ENCODE measurements at places on chromosomes 2 and 18.

GRCh38 chr2:84971510-84972206 is 697 bp downstream of the KCMF1 start:
- DNase-seq: peak; percentile 79

DNA sequence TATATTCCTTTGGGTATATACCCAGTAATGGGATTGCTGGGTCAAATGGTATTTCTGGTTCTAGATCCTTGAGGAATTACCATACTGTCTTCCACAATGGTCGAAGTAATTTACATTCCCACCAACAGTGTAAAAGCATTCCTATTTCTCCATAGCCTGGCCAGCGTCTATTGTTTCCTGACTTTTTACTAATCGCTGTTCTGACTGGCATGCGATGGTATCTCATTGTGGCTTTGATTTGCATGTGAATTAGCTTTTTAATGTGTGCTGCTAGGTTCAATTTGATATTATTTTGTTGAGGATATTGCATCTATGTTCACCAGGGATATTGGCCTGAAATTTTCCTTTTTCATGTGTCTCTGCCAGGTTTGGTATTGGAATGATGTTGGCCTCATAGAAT is 67.4 kb upstream of the VRK2 start:
- peak; percentile 30 for DNase-seq

- DNase-seq: peak; percentile 77
Measured at GRCh38 chr2:74188018-74188601, 9.4 kb upstream of the MOB1A start.

GRCh38 chr2:191738667-191739066 is 60.7 kb downstream of the NABP1 start:
- DNase-seq: peak; percentile 43

DNA sequence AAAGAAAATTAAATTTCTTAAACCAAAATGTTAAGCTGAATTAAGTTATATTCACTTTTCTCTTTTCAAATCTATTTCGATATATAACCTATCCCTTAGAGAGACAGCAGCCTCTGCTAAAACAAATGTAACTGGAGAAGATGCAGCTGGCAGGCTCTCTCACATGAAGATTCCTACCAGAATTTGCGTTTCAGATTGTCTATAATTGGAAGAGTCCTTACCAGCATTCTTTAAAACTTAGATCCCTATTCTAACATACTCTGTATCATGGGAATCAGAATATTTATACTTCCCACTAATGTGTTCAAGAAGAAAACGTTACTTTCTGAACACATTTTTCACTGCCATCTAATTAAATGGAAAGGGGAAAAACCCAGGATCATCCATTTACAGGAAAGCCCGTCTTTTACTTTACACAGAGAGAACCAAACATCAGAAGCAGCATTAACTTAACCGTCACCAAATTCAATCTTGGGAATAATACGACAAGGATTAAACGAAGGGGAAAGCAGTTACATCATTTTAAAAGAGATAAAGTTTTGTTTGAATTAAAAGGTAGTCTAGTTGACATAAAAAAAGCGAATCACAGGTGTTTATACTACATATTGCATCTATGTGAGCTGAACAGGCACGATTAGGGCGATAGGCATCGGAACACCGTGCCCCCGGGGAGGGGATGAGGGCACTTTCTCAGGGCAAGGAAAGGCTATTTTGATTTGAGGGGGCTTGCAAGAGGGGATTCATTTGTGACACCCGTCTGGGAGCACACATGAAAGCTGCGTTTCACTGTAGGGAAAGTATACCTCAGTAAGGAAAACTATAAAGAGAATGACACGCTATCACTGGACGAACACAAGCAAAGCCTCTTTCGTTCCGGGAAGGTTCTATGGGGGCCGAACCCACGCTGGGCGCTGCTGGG is 1.3 kb downstream of the PTPN2 start:
- DNase-seq: no peak

DNA sequence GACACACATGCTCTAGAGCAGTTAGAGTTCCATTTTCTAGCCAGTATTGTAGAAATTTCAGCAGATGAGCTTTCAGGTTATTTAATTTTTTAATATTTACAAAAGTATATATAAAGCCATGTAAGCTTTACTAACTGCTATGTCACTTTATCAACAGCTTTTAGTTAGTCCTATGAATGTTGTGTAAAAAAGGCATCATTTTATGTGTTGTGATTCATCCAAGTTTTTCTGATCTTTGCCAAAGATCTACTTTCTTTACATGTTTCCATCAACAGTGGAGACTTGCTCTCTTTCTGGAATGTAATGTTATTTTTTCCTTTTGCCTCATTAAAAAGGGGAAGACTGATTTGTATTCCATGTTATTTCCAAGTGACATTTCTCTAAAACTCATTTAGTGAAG is 125.2 kb upstream of the TFPI start:
- DNase-seq: peak; percentile 5

All from astrocyte of the hippocampus (primary cell).